Coronary artery (tissue), 2 donors: ENCODE measurements at places on chromosomes 1 and 21.

GRCh38 chr1:160868141-160868540 lies 5.5 kb upstream of the CD244 start:
- no peak for DNase-seq

- DNase-seq, result no peak
Measured at GRCh38 chr1:56958526-56958925, 7.3 kb downstream of the C8B start.

- DNase-seq, result no peak
Measured at GRCh38 chr1:12712076-12712475, 3.8 kb upstream of the AADACL3 start.

DNA sequence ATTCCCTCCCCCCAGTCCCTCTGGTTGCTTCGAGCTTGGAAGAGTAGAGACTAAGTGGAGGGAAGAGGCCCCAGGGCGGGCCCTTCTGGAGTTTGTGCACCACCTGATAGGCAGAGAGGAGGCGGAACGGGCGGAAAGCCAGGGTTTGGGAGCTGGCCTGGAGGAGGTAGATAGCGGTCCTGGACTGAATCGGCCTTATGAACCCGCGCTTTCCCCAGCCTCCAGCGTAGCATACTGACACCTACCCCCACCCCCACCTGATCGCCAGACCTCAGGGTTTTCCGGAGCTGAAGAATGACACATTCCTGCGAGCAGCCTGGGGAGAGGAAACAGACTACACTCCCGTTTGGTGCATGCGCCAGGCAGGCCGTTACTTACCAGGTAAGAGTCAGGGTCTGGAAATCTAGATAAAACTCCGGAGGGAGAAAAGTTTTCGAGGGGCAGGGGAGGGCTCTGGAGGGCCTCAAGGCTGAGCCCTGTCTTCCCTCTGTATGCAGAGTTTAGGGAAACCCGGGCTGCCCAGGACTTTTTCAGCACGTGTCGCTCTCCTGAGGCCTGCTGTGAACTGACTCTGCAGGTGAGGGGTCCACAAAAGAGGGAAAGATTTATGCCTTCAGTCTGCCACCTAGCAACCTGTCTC lies 705 bp downstream of the UROD start:
- no peak for DNase-seq

DNA sequence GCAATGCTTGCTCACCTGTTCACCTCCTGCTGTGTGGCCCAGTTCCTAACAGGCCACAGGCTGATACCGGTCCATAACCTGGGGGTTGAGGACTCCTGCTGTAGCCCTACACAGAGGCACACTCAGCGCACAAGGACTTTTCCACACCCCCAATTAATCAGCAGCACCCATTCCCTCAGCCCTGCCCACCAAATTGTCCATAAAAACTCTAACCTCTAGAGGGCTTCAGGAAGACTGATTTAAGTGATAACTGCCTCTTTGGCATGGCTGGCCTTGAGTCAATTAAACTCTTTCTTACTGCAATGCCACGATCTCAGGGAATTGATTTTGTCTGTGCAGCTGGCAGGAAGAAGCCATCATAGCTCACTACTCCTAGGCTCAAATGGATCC lies 71.3 kb upstream of the MUTYH start:
- DNase-seq, result no peak

GRCh38 chr1:152757747-152758146 lies at the start of gene KPRP:
TSS of gene KPRP (plus strand) at chr1:152758025. CDS start at chr1:152759589, 1,564 bp downstream.
- no peak for DNase-seq

DNA sequence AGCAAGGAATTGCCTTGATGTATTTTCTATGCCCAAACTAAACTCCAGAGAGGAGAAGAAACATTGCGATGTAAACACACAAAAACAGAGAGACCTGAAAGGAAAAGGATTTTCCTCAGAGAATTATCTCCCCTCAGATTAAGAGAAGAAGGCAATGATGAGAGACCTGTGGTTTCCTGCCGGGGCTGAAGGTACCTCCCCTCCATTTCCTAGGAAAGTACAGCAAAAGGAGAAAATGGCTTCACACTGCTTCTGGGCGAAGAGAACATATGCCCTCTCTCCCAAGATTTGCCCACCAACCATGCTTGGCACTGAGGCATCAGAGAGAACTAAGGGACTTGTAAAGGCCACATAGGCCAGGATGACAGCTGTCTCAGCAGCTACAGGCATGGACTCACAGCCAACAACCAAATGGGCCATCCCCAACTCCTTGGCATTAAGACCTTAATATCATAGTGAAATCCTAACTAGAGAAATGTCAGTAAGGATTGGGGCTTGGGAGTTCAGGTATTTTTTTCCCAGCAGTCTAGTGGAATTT lies 523.0 kb downstream of the PTPRC start:
- DNase-seq, result no peak

- DNase-seq, result no peak
Measured at GRCh38 chr1:81681114-81681513, 119.6 kb upstream of the ADGRL2 start.

- DNase-seq, result no peak
Measured at GRCh38 chr1:42965378-42965777, 6.7 kb upstream of the SLC2A1 start.

- no peak for DNase-seq
Measured at GRCh38 chr1:8223526-8223925, 94.4 kb upstream of the SLC45A1 start.

DNA sequence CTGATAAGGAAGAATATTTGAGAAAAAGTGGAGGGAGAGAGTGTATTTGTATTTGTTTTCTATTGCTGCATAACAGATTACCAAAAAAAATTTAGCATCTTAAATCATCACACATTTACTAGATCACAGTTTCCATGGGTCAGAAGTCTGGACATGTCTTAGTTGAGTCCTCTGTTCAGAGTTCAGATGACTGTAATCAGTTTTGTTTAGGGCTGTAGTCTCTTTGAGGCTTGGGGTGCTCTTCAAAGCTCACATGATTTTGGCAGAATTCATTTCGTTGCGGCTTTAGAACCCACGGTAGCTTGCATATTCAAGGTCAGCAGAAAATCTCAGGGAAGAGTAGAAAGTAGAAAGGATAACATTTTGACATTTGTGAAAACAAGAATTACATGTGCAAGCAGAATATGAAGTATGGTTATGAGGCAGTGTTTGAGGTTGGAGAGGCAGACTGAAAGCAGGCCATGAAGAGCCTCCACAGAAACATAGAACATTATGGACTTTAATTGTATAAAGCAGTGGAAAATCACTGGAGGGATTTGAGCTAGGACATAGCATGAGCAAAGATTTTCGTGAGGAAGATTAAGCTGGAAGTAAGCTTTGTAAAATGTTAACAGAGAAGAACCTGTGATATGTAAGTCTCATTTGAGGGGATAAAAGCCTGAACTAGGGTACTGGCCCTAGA lies 110.6 kb upstream of the GPR52 start:
- no peak for DNase-seq

- DNase-seq, result no peak
Measured at GRCh38 chr21:31382060-31382459, 38.0 kb upstream of the TIAM1 start.
